NCI-H69 (cell line): ENCODE measurements at places on chromosomes 3 and 15.

GRCh38 chr15:84575493-84575892 lies 25.3 kb upstream of the ZSCAN2 start:
- no peak for DNase-seq

- peak; percentile 3 for DNase-seq
Observed at GRCh38 chr3:150447631-150448465, 39.8 kb downstream of the TSC22D2 start.

DNA sequence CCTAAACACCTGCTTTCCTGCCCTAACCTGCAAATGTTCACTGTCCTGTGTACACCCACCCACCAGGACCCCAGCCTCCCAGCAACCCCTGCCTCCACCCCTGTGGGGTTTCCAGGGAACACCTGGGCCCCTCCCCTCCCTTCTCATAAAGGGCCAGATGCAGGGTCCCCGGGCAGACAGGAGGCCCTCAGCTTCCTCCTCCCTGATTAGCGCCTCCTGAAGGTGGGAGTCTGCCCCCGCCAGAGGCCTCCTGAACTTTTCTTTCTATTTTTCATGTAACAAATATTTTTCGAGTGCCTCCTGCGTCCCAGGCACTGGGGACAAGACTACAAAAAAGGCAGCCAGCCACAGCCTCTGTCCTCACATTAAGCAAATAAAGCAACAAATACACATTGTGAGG lies 135.4 kb upstream of the LINGO1 start:
- DNase-seq: peak; percentile 72

- no peak for DNase-seq
Observed at GRCh38 chr3:194343561-194343893, 7.6 kb downstream of the CPN2 start.

- DNase-seq: no peak
Observed at GRCh38 chr3:13707456-13707855, 158.5 kb downstream of the FBLN2 start.

- peak; percentile 49 for DNase-seq
Observed at GRCh38 chr3:184176377-184177330, 2.0 kb downstream of the AP2M1 start.

GRCh38 chr3:168407381-168407780 lies 311.7 kb upstream of the GOLIM4 start:
- DNase-seq: no peak

DNA sequence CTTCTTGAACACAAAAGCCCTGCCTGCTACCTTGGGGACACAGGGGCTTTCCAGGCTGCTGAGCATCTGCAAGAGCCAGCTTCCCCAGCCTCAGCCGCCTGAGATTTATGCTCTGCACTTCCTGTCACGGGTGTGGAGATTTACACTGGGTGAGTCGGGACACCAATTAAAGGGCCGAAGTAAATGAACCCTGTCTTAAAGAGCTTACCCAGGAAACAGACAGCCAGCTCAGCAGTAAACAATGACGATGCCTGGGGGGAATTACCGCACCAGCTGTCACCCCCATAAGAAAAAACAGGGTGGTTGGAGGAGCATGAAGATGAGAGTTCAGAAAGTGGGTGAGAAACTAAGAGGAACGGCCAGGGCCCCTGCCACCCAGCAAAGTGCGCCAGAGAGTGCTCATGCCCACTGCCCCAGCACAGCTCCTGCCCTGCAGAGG lies 37.5 kb upstream of the IQSEC1 start:
- DNase-seq: peak; percentile 92

- no peak for DNase-seq
Observed at GRCh38 chr15:39666677-39667076, 85.8 kb downstream of the THBS1 start.

GRCh38 chr3:74346896-74347295 lies 267.6 kb downstream of the CNTN3 start:
- DNase-seq: no peak

DNA sequence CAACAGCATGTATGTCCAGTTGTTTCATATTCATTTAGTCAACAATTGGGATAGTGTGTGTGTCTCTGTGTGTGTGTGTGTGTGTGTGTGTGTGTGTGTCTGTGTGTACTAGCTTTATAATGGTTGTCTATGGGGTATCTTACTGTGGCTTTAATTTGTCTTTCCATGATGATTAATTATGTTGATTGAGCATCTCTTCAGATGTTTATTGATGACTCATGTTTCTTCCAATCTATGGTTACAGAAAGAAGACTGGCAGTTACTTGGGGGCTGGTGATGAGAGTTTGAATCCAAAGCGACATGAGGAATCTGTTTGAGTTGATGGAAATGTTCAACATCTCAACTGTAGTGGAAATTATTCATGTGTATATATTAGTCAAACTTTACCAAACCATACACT lies 440.1 kb downstream of the ZNF385D start:
- no peak for DNase-seq

DNA sequence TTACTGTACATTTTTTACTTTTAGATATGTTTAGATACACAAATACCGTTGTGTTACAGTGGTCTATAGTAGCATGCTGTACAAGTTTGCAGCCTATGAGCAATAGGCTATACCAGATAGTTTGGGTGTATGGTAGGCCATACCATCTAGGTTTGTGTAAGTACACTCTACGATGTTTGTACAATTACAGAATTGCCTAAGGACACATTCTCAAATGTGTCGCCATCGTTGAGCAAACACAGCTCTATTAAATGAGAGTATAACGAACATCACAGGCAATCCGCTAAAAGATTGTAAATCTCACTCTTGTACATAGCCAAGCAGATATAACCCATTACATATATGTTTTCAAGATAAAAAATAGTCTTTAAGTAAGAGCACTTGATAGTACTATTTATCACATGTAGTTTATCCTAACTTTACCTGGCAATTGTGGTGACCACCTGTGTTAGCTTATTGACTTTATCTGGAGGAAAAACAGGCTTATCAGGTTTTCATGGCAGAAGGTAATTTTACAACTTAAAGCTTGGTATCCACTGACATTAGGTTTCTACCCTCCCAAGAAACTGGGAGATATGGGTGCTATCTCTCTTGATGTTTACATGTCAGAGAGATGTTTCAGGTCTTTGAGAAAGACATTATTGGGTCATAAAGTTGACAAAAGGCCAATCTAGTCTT lies 898.7 kb downstream of the NSUN3 start:
- DNase-seq: peak; percentile 87

GRCh38 chr15:88835646-88836045 lies 32.4 kb downstream of the ACAN start:
- no peak for DNase-seq

GRCh38 chr15:40630313-40630712 lies 36.3 kb downstream of the KNL1 start:
- no peak for DNase-seq

GRCh38 chr15:62445244-62445643 lies 280.2 kb upstream of the C2CD4B start:
- no peak for DNase-seq

DNA sequence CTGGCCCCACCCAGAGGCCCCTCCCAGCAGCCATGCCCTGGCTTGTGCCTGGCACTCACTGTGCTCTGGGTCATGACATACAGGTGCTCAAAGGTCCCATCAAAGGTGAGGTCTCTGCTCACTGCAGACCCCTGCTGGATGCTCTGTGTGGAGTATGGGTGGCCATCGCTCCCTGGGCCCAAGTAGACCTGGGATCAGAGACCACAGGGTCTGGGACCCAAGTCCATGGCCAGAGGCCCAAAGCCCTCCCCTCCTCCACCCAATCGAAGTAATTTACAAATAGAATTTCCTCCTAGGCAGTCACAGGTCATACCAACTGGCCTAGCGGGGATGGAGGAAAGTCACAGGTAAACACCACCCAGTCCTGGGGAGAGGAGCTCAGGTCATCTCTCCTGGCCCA lies 7.6 kb downstream of the PLXNB1 start:
- DNase-seq: no peak

DNA sequence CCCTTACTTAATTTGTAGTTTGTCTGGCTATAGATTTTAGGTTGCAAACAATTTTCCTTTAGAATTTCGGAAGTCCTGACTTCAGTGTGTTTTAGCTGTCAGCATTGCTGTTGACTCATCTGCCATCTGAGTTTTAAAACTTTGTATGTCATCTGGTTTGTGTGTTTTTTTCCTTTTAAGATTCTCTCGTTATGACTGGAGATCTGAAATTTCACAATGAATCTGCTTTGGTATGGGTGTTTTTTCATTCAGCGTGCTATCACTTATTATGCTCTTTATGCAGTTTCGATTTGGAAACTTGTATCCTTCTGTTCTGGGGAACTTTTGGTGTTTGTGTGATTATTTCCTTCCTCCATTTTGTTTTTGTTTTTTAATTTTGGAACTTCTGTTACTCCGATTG lies 53.7 kb upstream of the ZNF280D start:
- DNase-seq: no peak

DNA sequence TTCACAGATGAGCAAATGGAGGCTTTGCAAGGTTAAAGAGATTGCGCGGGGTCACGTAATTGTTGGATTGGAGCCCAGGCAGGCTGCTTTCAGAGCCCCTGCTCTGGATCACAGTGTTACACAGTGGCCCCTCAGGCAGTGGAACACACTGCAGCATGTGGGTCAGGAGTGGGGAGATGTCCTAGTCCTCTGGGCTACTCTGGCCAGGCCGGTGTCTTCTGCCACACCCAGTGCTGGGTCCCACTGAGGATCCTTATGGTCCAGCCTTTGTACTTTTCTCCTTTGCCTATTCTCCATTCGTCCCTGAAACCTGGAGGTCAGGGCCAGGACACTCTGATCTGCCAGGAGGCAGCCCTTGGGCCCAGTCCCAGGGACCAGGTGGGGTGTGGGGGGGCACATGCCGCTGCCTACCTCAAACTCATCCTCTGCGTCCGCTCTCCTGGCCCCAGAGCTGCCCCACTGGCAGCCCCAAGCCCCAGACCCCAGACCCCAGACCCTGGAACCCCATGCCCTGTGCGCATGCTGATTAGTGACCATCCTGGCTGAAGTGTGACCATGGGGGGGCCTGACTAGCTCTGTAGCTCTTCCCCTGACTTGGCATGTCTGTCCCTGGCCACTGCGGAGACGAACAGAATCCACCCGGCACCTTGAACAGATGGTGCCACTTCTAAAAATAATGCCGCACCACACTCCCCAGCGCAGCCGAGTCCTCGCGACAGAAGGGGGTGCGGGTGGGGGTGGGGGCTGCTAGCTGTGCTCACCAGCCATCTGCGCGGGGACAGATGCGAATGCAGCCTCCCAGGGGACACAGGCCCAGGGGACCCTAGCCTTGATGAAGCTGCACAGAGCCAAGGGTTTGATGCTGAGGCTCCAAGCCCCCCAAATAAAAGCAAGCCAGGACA lies 41.6 kb downstream of the ATP2B2 start:
- peak; percentile 4 for DNase-seq

DNA sequence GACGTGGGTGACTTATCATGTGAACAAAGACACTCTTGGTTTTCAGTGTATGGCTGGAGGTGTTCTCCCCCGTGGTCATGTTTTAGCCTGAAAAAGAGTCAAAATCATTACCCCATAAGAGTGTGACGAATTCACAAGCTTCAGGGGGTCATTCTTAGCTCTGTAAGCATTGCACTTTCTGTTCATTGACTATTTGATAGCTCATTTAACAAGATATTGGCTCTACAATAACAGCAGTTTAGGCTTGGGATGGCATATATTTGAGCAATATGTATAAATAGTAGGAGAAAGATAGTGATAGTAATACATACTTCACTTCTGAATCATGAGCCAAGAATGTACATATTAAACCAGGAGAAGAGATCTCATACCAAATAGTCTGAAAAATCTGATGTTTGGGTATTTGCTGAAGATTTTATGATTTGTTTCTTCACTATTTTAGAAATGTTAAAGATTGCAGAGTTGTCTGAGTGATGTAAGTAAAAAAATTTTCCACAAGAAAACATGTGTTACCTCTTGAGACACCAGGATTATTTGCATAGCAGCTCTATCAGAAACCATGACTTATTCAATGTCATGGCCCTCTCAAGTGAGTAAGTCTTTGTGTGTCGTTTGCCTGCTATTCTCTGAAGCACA lies 996.0 kb downstream of the OTOL1 start:
- no peak for DNase-seq

DNA sequence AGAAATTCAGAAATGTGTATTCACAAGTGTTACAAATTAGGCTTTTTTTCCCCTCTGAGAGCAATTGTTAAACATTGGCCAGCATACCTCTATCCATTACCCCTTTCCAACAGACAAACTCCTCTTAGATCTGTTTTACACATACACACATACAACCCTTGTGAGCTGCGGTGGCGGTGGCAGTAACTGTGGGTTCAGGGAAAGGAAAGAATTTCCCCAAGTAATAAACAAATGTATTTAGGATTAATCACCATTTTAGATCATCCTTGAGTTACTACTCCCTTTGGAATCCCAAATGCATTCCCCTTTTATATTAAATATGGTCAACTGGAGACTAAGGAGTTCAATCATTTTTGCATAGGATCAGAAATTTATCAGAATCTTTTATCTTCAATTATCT lies 667.0 kb downstream of the FHIT start:
- DNase-seq: no peak

DNA sequence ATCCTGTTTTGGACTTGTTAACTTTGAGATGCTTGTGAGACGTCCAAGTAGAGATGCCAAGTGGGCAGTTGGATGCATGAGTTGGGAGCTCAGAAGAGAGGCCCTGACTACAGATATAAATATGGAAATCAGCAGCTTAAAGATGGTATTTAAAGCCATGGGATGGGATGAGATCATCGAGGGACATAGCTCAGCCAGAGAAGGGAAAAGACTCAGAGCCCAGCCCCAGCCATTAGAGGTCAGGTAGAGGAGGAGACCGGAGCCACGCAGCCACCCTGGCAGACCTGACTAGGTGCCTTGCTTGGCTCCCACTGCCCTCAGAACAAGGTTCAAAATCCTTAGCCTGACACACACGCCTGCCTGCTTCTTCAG lies 31.1 kb downstream of the ATP2B2 start:
- no peak for DNase-seq

DNA sequence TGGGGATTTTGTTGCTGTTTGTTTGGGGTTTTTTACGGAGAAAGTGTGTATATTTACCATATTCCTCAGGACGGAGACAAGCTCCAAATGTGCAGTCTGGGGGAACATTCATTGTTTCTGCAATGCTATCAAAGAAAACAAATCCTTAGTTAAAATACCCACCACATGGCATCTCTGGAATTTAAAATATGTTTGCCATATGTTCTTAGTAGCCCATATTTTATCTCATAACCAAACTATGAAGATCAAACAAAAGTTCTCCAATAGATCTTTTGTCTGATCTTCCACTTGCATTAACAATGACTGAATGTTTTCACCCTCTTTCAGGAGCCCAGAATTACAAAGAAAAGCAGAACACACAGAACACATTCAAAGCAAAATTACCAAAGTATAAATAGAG lies 35.3 kb downstream of the EFHB start:
- DNase-seq: no peak

GRCh38 chr3:32239307-32240158 lies 1.1 kb downstream of the CMTM8 start:
- DNase-seq: peak; percentile 44

- DNase-seq: no peak
Observed at GRCh38 chr3:151750181-151750580, 16.5 kb downstream of the AADACL2 start.

- DNase-seq: no peak
Observed at GRCh38 chr15:66476535-66476934, 21.0 kb downstream of the SNAPC5 start.

DNA sequence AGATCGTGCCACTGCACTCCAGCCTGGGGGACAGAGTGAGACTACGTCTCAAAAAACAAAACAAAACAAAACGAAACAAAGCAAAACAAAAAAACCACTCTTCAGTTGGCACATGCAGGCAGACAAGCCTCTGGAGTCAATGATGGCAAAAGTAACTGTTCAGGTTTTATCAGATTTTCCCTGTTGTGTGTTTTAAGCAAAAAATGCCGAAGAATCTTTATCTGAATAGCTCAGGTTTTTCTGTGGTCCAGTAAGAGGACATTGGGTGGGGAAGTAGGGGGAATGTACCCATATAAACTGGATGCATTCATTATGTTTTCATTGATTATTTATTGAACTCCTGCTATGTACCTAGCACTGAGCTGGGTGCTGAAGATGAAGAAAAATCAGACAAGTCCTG lies 20.8 kb upstream of the BCL2A1 start:
- DNase-seq: no peak
